ENCODE measurements at places on chromosomes 12 and 14. TPM values are rescaled to one million over a fixed set of nuclear protein-coding genes. Genes with fewer than 3 reads are reported as not detected.

The SLC17A8 gene
- total RNA-seq = not detected

The HEATR5A gene
- total RNA-seq = 9.4 TPM

The LHX5 gene
- not detected for total RNA-seq

The RAD9B gene
- 1.1 TPM for total RNA-seq

The DLST gene
- 108 TPM for total RNA-seq

The PIP4K2C gene
- 21.6 TPM for total RNA-seq

The TAS2R30 gene
- 1.7 TPM for total RNA-seq

GRCh38 chr12:712172-712863 is 40.1 kb upstream of the WNK1 start:
- H3K36me3 ChIP-seq = no peaks in the 10 kb centered on the region
- DNase-seq = no peak
- H3K4me1 ChIP-seq = peaks cover 15% of the 10 kb centered on the region
- peaks cover 1% of the 10 kb centered on the region for H3K27me3 ChIP-seq

- no peak for DNase-seq
- H3K4me3 ChIP-seq = no peak overlapping the region
- H3K4me1 ChIP-seq = no peaks in the 10 kb centered on the region
- H3K27ac ChIP-seq = no peak overlapping the region
- H3K36me3 ChIP-seq = no peaks in the 10 kb centered on the region
Measured at GRCh38 chr14:105733081-105734065, 207.0 kb downstream of the TMEM121 start.

- peaks cover 36% of the 10 kb centered on the region for H3K4me1 ChIP-seq
- H3K27me3 ChIP-seq = peaks cover 4% of the 10 kb centered on the region
- no peak for DNase-seq
- H3K36me3 ChIP-seq = peaks cover 2% of the 10 kb centered on the region
- no peak overlapping the region for H3K27ac ChIP-seq
- no peak overlapping the region for H3K4me3 ChIP-seq
Measured at GRCh38 chr14:52020161-52020714, 30.9 kb downstream of the RTRAF start.

DNA sequence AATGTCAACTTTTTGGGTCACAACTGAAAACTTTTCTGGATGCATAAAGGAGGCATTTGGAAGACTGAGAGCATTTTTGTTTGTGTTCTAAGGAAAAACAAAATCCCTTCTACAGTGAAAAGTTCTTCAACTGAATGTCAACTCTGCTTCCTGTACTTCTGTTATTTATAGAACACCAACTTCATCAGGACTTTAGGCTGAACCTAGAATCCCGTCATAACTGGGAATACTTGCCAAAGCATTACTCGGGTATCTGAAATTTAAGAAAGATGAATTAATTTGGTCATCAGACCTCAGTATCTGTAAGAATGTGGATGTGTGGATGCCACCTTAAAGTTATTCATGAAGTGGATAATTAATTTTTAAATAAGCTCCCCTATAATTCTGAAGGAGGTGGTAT is 73.2 kb downstream of the FERMT2 start:
- no peaks in the 10 kb centered on the region for H3K27me3 ChIP-seq
- no peak overlapping the region for H3K4me3 ChIP-seq
- H3K36me3 ChIP-seq = no peaks in the 10 kb centered on the region

Measured in activated CD4-positive, alpha-beta memory T cell treated with anti-CD3 and anti-CD28 coated beads, Interleukin-2, amount 10 ng/mL, durations not matched to agents 7 days and 5 days (primary cell).